ENCODE measurements at places on chromosomes 1 and 21.

DNA sequence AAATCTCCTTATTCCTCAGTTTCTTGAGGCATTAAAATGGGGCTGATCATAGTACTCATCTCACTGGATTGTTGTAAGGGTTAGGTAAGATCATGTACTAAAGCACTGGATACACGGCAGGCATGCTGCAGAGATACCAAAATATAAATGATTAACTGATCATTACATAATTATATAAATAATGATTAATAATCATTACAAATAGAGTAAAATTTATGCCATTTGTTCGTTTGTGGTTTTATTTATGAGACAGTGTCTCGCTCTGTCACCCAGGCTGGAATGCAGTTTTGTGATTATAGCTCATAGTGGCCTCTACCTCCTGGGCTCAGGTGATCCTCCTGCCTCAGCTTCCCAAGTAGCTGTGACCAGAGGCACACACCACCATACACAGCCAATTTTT is 140.7 kb downstream of the HHAT start:
- no peak for DNase-seq

- no peak for DNase-seq
These were observed 89.5 kb downstream of the XCL2 start for GRCh38 chr1:168454211-168454815.

DNA sequence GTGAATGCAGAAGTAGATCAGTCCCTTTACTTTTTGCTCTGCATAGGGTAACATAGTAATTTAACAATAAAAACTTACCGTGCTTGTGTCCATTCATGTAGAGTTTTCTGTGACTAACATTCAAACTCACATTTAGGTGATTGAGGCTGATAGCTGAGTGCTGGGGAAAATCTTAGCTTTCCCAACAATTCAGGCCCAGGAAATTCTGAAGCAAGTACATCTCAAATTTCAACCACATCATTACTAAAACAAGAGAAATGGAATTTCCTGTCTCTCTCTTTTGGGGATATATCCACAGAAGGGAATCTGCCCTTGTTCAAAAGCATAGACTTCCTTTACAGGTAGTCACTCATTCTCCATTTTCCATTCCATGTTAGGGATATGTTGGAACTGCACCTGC is 33.1 kb upstream of the C1orf146 start:
- no peak for DNase-seq

GRCh38 chr1:219931033-219931432 is 2.7 kb upstream of the SLC30A10 start:
- no peak for DNase-seq

- no peak for DNase-seq
These were observed 10.8 kb upstream of the TTLL10 start for GRCh38 chr1:1162597-1163537.

DNA sequence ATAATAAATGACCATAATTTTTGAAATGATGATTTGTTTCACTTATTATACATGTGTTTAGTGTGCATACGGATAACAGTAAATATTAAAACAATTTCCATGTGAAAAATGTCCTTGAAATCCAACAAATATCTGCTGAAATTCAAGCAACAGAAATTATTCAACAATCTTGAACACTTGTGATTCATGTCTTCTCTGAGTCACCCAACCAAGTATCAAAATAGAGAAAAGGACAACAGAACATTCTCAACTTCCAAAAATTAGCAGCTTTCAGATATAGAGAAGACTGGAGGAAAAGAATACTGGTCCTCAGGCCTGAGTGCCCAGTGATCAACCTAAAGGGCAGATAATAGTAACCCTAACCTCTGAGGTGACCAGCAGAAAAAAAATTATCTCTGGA is 90.8 kb downstream of the VAV3 start:
- no peak for DNase-seq

- DNase-seq = no peak
These were observed 38.9 kb downstream of the DMAP1 start for GRCh38 chr1:44251989-44252671.

DNA sequence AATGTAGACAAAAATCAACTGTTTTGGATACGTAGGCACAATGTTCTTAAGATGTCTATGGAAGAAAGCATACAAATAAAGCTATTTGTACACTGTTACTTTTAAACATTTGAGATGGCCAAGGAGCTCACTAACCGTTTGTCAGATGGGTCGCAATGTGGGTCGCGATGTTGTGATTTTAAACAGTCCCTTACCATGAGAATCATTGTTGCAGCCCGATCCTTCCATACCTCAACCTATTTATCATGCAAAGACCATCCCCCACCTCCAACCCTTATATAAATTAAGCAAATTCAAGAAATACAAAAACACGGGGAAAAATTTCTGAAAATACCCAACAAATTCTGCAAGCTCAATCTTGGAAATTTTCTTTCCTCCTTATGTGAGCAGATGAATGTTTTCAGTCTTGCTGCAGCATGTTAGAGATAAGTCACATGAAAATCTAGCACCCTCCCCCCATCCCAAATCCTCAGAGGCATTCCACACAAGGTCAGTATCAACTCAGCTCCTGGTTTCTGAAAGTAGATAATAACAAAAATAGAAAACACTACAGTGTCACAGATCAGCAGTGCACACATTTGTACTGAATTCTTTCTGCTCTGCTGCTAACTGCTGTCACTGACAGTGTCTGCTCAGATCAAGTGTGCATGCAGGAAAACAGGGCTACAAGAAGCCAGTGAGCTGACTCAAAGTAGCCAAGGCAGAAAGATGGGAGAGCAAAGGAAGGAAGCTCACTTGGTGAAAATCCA is 92.9 kb upstream of the TTC39A start:
- DNase-seq = no peak

DNA sequence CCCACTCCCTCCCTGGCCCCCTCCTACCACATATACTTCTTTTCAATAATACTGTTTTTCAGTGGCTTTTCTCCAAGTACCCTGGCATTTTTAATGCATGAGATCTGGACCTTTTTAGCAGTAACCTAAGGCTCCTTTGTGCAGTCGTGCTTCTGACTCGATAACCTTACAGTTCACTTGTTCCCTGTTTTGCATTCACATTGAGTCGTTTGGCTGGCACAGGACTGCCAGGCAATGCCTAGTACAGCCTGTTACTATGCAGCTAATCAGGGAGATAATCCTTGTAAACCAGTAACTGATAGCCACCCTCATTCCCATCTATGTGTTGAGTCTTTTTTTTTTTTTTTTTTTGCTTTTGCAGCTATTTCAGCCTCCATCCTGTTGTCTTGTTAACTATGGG is 3.7 kb downstream of the ATP1B1 start:
- DNase-seq = no peak

- DNase-seq = no peak
These were observed at the start of gene SLAMF8 for GRCh38 chr1:159826441-159827101. SLAMF8 (plus strand) TSS chr1:159826873; CDS start chr1:159826899, 26 bp downstream.

DNA sequence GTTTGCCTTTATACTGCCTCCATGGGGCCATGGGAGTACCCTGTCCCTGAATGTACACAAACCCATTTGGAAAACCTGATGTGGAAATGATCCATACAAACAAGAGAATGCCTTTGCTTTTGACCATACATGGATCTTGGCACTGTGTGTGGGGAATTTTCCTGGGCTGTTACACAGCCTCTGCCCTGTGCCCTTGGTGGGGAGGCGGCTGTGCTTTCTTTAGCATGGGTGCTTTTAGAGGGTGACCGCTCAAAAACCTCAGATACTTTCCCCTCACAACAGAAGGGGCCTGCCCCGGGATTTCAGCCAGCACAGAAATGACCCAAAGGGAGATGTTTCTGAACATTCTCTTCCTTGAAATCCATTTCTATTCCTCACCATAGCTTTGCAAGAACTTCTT is 194.8 kb downstream of the LMO4 start:
- no peak for DNase-seq

GRCh38 chr21:35942211-35943144 is 117.8 kb downstream of the SETD4 start:
- DNase-seq = no peak

DNA sequence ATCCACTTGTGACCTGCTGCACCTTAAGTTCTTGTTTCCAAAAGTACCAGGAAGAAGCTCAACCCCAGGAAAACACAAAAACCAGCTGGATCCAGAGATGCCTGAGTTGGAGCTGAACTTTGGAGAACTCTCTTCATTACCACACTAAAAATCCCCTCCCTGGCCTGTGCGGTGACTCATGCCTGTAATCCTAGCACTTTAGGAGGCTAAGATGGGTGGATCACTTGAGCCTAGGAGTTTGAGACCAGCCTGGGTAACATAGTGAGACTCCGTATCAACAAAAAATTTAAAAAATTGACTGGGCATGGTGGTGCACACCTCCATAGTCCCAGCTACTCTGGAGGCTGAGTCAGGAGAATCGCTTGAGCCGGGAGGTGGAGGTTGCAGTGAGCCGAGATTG is 6.2 kb downstream of the MAP1LC3C start:
- no peak for DNase-seq

DNA sequence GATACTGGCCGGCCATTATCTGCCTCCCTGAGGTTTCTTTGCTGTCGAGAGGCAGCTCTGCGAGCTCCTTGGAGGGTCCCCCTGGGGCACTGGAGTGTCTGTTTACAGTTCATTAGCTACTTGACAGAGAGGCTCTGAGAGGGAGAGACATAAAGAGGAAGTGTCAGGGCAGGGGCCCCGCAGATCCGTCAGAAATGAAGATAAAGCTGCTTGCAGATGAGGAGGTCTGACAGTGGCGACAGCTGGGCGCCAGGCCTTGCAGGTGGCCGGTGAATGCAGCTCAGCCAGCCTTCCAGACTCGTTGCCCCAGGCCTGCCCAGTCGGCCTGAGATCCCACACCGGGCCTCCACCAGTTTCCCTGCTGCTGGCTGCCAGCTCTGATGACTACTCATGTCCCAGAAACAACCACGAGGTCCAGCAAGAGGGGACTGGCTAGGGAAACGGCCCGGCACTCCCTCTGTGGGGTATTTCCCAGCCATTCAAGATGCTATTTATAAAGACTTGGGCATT is 84.7 kb downstream of the DISP3 start:
- DNase-seq = no peak

GRCh38 chr21:45570826-45571601 is 28.8 kb upstream of the SLC19A1 start:
- no peak for DNase-seq

DNA sequence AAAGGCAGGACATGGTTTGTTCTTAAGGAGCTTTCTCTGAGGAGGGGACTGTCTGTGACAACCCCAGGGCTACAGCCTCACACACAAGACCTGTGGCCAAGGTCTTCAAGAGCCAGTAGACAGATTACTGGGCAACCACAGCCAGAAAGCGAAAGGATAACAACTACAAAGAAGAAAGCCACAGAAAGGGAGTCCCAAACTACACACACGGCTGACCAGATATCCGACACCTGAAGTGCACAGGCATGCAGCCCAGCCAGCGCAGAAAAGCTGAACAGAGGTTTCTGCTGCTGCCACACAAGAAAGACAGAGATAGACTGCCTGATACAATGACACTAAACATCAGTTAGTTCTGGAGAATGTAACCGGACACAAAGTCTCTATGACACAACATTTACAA is 21.4 kb upstream of the NADK start:
- no peak for DNase-seq

GRCh38 chr1:163535807-163536206 is 214.1 kb downstream of the NUF2 start:
- DNase-seq = no peak

DNA sequence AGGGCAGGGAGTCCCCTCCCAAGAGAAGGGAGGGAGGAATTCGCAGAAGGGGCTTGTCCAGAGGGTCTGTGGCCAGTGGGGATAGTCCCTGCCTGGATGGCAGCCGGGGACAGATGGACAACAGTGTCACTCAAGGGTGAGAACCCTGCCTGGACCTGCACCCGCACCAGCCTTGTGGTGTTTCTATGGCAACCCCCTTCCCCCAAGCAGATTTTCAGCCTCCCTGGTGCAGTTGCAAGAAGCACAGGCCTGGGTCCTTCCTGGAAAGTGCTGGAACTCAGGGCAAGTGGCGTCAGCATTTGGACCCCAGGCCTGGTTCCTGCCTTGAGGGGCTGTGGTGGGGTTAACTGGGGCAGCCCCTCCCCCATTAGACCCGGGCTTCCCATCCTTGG is 83.8 kb upstream of the ACTL8 start:
- no peak for DNase-seq

DNA sequence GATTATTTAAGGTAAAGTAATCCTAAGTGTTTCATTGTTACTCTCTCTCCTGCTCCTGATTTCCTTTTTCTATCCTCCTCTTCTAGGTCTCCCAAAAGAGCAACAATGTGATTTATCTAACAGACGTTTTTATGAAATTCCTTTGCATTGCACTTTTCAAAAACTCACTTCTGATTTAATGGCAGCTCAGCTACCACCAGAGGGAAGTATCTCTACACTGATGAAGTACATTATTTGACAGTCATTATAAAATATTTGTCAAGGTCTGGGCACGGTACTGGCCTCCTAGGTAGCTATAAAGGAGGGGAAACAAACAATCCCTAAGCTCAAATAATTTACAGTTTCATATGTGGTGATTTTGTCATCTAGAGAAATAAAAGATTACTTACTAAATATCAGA is 15.6 kb downstream of the TMPRSS15 start:
- no peak for DNase-seq

DNA sequence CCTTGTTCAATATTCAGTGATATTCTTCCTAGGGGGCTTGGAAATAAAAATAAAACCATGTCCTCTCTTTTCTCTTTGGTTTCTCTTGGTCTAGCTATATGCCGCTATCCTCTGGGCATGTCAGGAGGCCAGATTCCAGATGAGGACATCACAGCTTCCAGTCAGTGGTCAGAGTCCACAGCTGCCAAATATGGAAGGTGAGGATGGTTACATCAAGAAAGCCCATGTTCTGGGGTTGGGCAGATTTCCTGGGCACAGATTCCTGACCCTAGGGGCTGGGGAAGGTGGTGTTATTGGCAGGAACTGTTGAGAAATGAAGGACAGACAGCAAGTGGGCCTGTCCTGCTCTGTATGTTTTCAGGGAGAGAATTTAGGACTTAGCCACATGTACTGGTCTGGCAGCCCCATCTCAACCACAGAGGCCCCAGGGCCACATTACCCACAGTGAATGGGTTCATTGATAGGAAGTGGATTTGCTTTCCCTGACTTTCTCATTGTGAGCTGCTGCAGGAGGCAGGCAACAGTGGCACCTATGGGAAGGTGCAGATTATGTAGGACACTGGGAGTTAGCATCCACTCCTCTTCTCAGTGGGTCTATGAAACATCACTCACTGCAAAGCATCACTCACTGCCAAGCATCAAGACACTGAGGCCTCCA is 37.4 kb upstream of the HSD17B7 start:
- DNase-seq = no peak

DNA sequence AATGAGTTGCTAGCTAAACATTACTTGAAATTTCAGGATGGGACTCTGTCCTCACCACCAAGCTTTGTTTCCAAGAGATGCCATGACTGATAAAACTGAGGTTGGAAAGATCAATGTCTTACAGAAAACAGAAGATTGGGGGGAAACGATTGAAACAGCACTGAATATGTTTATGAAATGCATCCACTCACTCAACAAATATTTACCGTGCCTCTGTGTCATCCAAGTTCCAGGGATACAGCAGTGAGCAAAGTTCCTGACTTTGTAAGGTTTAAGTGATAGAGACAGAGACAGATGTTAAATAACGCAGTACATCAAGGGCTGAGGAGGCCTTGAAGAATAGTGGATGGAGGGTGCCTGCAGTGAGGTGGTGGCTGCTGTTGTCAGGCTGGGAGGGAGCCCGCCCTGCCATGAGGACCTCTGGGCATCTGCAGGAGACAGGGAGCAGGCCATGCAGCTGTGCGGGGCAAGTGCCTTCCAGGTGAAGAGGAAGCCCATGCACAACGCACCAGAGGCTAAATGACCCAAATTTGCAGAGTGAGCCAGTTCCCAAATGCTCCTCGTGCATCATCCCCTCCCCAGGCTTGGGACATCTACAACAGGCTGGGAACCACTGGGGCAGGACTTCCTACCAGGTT is 108.0 kb downstream of the HLCS start:
- no peak for DNase-seq

GRCh38 chr1:230910755-230911117 is 42.4 kb upstream of the C1orf198 start:
- DNase-seq = no peak

Measured in T-helper 2 cell (primary cell).